ENCODE measurements at places on chromosomes 1 and 21. TPM values are rescaled to one million over a fixed set of nuclear protein-coding genes. Genes with fewer than 3 reads are reported as not detected.
A peak's percentile ranks its signal among the peaks of the same experiment; 100 is the strongest.

The C1QA gene
- 0.35 TPM for total RNA-seq

The CLCA2 gene
- not detected for total RNA-seq

The MAEL gene
- not detected for total RNA-seq

The LCE2A gene
- not detected for total RNA-seq

GRCh38 chr1:180096584-180097325 is 57.9 kb upstream of the QSOX1 start:
- no peaks in the 10 kb centered on the region for H3K27me3 ChIP-seq
- H3K4me3 ChIP-seq: no peak overlapping the region
- peaks cover 72% of the 10 kb centered on the region for H3K36me3 ChIP-seq
- 0 out of 2 replicates have a peak, but pooled peaks cover 8% of the 10 kb centered on the region for H3K4me1 ChIP-seq
- DNase-seq: no peak

DNA sequence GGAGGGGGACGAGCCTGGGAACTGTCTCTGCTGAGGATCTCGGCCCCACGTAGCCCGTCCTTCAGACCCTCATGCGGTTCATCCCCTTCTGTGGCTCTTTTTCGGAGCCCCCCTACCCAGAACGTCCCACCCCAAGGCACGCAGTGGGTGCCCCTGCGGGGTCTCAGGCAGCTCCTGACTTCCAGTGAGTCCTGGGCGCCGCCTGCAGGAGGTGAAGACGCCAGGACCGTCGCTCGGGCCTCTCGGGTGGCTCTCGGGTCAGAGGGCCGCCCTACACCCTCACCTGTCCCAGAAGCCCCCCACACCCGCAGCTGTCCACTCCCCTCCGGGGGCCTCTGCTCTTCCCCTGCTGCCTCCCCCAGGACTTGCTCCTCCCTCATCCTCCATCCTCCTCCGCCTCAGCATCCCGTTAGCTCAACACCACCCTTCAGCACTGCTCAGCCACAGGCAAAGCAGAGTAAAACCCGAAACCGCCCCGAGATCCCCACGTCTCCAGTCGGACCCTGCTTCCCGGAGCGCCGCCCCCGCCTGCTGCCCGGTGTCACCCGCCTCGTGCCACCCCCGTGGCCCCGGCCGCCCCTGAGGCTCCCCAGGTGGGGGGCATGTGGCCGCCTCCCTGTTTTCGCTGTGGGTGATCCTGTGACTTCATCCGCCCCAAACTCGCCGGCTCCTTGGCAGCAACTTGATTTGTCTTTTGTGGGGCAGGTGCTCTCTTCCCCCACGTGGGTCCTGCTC is 13.3 kb upstream of the POFUT2 start:
- H3K36me3 ChIP-seq: peaks cover 3% of the 10 kb centered on the region
- no peaks in the 10 kb centered on the region for H3K27me3 ChIP-seq
- peak overlapping the region; percentile 88 for H3K27ac ChIP-seq
- no peak overlapping the region for H3K4me3 ChIP-seq

DNA sequence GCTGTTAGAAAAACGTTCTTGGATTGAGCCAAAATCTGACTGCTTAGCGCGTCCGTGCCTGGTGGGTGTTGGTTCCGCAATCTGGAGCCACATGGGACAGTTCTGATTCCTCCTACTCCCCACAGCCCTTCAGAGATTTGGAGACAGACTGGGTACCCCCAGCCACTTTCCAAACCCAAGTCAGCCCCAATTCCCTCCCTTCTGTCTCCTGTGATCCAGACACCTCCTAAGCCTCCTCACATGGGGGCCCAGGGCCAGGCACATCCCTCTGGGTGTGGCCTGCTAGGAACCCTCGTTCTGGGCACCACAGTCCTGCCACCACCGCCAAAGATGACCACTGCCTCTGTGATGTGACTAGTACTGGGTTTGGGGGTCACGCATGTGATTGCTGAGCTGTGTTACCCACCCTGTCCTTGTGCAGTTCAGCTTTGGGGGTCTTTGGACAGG is 4.8 kb downstream of the PLA2G5 start:
- H3K4me1 ChIP-seq: no peaks in the 10 kb centered on the region
- peaks cover 8% of the 10 kb centered on the region for H3K27me3 ChIP-seq
- H3K4me3 ChIP-seq: no peak overlapping the region
- H3K27ac ChIP-seq: no peak overlapping the region
- H3K36me3 ChIP-seq: no peaks in the 10 kb centered on the region

- no peaks in the 10 kb centered on the region for H3K27me3 ChIP-seq
- H3K4me3 ChIP-seq: no peak overlapping the region
- no peaks in the 10 kb centered on the region for H3K36me3 ChIP-seq
These were observed 1099.5 kb downstream of the PLA2G4A start for GRCh38 chr1:187928288-187928687.

GRCh38 chr1:199089393-199090122 is 450.7 kb downstream of the PTPRC start:
- H3K4me1 ChIP-seq: peaks cover 4% of the 10 kb centered on the region
- H3K27me3 ChIP-seq: no peaks in the 10 kb centered on the region
- no peaks in the 10 kb centered on the region for H3K36me3 ChIP-seq
- no peak overlapping the region for H3K27ac ChIP-seq
- DNase-seq: peak; percentile 58

GRCh38 chr1:9890224-9890731 is 19.8 kb downstream of the CTNNBIP1 start:
- peaks cover 45% of the 10 kb centered on the region for H3K4me1 ChIP-seq
- H3K4me3 ChIP-seq: no peak overlapping the region
- peak; percentile 97 for DNase-seq
- H3K36me3 ChIP-seq: no peaks in the 10 kb centered on the region
- no peaks in the 10 kb centered on the region for H3K27me3 ChIP-seq
- peak overlapping the region; percentile 87 for H3K27ac ChIP-seq

DNA sequence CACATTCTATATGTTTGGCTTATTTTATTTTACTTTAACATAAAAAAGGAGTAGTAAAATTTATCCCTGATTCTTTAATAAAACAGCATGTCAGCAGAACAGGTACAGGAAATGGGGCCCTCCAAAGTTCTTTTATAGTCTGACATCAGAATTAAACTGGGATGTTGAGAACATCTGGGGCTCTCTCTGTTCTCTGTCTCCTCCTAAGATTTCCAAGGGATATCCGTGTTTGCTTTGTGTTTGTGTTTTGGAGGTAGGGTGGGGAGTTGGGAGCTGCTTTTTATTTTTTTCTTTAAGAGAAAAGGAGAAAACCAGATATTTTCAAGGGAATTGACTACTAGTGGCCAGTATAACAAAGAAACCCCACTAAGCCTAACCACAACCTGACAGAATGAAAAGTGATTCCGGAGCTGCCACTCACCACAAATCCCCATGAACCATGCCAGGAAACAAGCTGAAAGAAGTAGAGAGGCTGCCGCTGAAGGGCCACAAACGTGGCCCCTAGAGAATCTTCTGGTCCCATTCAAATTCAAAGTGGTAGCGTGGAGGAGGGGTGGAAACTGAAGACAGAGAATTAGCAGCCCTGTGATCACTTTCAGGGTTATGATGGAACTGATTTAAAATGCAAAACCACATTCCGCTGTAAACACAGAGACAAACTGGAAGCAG is 369.6 kb upstream of the ADGRL2 start:
- no peak overlapping the region for H3K27ac ChIP-seq
- no peaks in the 10 kb centered on the region for H3K36me3 ChIP-seq
- H3K4me1 ChIP-seq: peaks cover 9% of the 10 kb centered on the region
- peak overlapping the region; percentile 2 for H3K4me3 ChIP-seq
- H3K27me3 ChIP-seq: no peaks in the 10 kb centered on the region

DNA sequence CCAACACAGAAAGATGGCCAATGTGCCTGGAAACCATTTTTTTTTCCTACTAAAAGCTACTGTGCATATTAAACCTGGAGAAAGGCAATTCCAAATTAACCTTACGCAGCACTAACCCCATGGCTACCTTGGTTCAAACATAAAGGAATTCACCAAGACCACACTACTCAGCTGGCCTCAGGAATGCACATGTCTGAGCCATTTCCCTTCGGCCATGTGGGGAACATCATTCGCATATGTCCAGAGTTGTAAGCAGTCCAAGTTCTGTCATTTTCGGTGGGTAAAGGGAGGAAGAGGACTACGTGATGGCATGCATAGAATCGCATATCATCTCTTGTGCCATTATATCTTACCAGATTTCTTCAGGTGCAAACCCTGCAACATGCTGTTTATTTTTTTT is 175.4 kb downstream of the NTMT2 start:
- no peaks in the 10 kb centered on the region for H3K36me3 ChIP-seq
- no peaks in the 10 kb centered on the region for H3K4me1 ChIP-seq
- DNase-seq: no peak
- H3K27me3 ChIP-seq: no peaks in the 10 kb centered on the region
- H3K4me3 ChIP-seq: no peak overlapping the region

- DNase-seq: peak; percentile 60
- no peaks in the 10 kb centered on the region for H3K36me3 ChIP-seq
- peak overlapping the region; percentile 16 for H3K4me3 ChIP-seq
These were observed 134.0 kb upstream of the IRF2BP2 start for GRCh38 chr1:234743791-234744611.

Measured in SJCRH30 (cell line).